ENCODE measurements at places on chromosomes 2 and 18.

DNA sequence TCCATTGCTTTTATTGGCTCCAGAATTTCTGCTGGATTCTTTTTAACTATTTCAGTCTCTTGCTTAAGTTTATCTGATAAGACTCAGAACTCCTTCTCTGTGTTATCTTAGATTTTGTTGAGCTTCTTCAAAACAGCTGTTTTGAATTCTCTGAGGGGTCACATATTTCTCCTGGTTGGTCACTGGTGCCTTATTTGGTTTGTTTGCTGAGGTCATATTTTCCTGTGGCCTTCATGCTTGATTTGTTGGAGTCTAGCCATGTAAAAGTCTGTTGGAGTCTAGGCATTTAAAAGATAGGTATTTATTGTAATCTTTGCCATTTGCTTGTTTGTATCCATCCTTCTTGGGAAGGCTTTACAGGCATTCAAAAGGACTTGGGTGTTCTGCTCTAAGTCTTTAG is 398.7 kb downstream of the DSEL start:
- DNase-seq: no peak

DNA sequence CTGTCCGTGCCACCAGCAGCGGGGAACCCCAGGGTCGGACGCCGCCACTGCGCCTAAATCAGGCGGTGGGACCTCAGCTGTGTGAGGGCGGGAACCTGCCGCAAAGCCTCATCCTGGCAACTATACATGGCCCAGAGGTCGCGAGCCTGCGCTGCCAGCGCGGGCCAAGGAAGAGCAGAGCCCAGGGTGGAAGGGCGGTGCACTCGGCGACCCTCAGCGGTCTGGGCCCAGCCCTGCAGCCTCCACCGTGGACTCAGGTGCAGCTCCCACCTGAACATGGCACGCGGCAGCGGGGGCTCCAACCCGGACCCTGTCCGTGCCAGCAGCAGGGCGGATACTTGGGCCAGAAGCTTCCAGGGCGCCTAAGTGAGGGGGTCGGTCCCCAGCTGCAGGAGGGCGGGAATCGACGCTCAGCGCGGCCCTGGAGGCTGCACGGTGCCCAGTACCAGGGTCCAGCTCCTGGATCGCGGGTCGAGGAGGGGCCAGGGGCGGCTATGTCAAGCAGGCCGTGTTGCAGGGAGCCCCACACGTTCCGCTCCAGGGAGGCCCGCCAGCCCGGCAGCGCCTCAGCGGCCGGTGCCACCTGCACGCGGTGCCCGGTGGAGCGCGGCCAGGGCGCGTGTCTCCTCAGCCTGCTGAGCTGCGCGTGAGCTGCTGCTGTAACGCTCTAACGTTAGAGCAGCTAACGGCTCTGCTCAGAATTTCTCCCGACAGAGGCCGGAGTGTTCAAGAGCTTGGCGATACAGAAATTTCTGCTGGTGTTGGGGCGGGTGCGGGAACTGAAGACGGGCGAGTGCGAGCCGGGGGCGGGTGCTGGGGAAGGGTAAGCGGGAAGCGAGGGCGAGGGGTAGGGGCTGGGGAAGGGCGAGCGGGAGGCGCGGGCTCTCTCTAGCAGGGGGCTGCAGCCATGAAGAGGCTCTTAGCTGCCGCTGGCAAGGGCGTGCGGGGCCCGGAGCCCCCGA is at the start of gene ANKRD30B:
Gene ANKRD30B, plus strand, starts transcription at position 660 of the 962 bp plus-strand sequence. Its CDS starts 248 bp downstream, at position 908.
- peak; percentile 21 for DNase-seq

- no peak for DNase-seq
Observed at GRCh38 chr2:46175419-46175818, 121.8 kb upstream of the EPAS1 start.

GRCh38 chr2:60880643-60881046 is 729 bp upstream of the REL start:
- no peak for DNase-seq

DNA sequence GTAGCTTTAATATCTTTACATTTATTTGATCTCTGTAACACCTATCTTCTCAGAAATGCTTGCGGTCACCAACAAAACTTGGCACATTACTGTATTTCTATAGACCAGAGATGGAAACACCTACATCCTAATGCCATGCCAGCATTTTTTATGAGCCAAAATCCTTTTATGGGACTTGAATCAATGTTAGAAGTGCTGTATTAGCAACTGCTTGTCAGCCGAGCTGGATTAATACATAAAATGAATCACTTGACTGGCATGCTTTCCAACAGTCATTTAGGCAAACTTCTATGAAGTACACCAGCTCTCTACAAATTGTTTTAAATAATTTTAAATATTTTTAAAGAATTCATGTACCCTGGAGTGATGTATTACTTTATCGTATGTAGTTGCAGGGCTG is 272.9 kb upstream of the NRP2 start:
- DNase-seq: no peak

DNA sequence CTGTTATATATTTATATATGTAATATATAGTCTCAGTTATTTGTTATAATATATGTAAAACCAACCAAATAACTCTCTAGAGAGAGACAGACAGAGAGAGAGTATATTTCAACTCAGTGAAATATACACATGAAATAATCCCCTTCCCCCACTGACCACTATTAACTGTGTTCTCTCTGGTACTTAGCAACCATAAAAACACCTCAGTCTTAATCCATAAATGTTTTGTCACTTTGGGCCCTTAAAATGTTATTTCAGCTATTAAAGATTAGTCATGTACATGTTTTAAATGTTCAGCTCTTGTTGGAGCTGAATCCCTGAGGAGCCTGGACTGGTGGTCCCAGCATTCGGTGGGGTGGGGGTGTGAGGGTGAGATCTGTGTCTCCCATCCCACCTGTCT is 122.2 kb upstream of the MAP3K20 start:
- no peak for DNase-seq

DNA sequence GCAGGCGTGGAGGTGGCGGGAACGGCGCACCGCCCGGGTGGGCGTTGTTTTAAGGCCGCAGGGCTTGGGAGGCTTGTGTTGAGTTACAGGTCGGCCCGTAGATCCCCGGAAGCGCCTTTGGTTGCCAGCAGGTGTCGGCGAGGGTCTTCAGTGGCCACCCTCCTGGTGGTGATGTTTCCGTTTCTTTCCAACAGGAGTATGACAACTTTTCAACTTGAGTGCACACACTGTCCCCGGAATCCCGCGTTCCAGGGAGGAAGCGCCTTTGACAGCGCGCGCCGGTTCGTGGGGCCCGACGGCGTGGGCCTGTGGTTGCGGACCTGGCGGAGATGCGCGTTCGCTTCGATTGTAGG is 1.0 kb upstream of the HDAC4 start:
- no peak for DNase-seq

- no peak for DNase-seq
Observed at GRCh38 chr2:109126501-109126860, 2.5 kb upstream of the SH3RF3 start.

- no peak for DNase-seq
Observed at GRCh38 chr2:107525406-107525805, 301.3 kb upstream of the RGPD4 start.

DNA sequence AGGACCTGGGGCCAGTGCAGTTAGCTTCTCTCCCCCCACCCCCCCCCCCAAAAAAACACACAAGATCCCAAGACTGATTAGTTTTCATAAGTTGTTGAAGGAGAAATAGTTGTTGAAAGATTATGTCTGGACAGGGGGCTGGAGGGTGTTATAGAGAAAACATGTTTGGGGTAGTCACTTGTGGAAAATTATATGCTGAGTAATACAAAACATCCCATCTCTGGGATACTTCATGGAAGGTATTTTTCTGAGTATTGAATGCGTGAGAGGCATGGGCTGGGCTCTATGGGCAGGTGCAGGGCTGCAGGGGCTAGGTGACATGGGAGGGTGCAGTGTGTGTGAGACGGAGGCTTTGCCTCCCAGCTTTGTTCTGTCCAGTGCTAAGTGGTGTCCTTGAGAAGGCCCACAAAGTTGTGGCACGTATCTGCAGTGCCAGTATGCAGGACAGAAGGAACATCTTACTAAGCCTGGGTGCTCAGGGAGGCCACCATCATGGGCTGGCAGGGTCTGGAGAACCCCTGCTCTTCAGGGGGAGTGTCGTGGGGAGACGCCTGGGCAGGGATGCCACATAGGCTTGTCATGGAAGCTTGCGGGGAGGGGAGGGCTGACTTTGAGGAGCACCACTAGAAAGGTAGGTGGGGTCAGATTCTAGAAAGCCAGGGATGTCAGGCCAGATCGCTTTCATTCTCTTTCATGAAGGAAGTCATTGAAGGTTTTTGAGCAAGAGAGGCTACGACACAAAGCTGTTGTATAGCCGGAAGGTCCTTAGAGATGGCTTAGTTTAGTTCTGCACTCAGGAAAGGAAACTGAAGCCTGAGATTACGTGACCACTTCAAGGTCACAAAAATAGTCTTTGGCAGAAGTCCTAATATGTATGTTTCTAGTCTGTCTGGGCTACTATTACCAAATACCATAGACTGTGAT is 232.0 kb downstream of the LDLRAD4 start:
- no peak for DNase-seq

GRCh38 chr2:224039080-224039769 is at the start of gene SERPINE2:
Gene SERPINE2, minus strand, starts transcription at chr2:224039286. Its CDS starts 37,386 bp downstream, at chr2:224001900.
- peak; percentile 76 for DNase-seq

- no peak for DNase-seq
Observed at GRCh38 chr2:108917526-108917925, 71.5 kb downstream of the EDAR start.

DNA sequence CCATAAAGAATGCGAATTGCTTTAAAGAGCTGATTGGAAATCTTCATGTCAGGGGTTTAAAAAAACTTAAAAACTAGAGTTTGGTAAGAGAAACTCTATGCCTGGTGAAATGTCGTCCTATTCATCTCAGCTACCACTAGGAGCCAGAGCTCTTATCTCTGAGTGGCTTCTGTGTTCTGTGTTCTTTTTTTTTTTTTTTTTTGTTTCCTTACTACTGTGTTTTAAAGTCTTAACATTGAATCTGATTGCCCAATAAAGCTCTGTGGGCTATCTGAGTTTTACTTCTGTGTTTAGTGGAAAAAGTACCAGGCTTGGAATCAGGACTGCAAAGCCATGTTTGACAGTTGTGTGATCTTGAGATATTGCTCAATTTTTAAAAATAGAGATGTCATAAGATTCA is 494.8 kb downstream of the RIT2 start:
- no peak for DNase-seq

DNA sequence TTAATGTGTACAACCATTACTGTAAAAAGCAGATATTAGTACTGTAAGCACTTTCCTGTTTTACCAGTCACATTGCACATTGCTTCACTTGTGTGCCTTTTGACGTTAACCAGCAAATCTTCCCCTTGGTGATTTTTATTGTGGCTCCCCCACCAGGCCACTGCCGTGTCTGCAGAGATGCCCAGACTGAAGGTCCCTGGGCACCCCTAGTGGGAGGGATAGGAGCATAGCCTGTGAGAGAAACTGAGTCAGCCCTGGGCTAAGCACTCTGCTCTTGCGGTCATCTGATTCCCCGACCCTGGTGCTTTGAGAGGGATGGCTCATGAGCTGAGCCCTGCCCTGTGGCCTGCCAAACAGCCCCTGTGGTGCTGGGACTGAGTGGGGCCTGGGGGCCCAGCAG is 73.4 kb downstream of the INPP4A start:
- peak; percentile 69 for DNase-seq

DNA sequence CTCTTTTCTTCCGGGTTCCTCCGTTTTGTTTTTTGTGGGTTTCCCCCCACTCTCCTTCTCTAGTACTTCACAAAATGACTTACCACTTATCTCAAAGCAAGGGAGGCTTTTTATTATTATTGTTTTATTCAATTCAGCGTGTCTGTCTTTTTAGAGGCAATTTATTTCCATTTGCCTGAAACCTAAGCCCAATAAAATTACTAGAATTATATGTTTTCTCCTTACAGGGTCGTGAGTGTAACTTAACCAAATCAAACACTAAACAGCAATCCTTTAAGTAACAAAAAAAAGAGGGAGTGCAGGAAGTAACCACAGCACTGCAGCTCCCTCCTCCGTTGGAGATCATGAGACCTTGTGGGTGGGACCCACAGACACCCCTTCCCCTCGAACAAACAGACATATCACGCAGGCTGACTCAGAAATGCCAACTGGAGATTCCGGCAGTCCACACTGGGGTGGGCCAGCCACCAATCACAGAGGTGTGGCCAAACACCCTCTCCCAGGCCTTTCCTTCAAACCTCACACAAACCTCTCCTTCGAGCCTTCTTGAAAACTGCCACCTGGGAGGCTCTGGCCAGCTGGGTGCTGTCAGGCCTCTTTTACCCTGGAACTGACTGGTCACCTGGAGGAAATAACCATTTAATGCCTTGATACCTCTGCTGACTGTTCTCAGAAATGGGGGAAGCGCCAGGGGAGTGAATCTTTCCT is 207.1 kb upstream of the SMAD2 start:
- DNase-seq: no peak

GRCh38 chr2:119982506-119982905 is 30.4 kb upstream of the EPB41L5 start:
- DNase-seq: no peak

GRCh38 chr2:111201214-111201613 is 80.5 kb downstream of the BCL2L11 start:
- DNase-seq: no peak

GRCh38 chr2:188364033-188364630 is 72.5 kb downstream of the GULP1 start:
- DNase-seq: no peak

GRCh38 chr2:215447056-215447455 is 11.2 kb upstream of the FN1 start:
- no peak for DNase-seq

DNA sequence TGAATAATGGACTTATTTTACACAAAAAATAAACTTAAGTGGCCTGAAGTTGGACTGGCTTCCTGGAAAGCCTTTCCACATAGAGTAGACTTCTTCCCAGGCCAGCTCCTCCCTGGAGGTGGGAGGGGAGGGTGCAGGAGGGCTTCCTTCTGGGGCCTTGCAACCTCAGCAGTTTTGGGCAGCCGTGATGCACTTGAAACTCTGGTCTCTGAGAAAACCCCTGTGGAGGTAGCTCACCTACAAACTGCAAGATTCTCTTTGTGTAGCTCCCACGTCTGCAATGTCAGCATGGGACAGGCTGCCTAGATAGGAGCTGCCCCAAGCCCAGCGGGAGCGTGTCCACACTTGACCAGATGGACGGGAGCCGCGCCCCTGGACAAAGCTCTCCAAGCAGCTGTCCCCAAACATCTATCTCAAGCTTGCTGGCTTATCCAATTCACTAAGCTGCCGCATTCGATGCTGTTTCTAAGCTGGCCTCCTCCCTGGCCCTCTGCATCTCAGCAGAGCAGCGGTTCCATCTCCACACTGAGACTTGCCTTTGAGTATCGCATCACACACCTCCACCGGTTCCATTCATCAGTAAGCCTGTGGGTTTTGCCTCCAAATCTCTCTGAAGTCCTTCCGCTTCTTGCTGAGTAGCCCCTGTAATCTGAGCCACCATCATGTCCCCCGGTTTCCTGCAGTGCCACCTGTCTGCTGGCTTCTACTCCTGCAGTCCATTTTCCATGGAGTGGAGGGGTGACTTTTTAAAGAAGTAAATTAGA is 1.6 kb upstream of the LPIN1 start:
- peak; percentile 36 for DNase-seq

- DNase-seq: no peak
Observed at GRCh38 chr2:10733566-10733925, 12.1 kb downstream of the ATP6V1C2 start.

GRCh38 chr2:27569398-27569797 is 13.4 kb upstream of the ZNF512 start:
- no peak for DNase-seq

GRCh38 chr2:96548558-96549465 is 12.3 kb downstream of the ARID5A start:
- no peak for DNase-seq

GRCh38 chr2:148221166-148221565 is 200.3 kb downstream of the MBD5 start:
- no peak for DNase-seq

GRCh38 chr2:204727368-204727767 is 182.1 kb downstream of the PARD3B start:
- DNase-seq: no peak
